ENCODE measurements at places on chromosomes 7 and 10.
A peak's percentile ranks its signal among the peaks of the same experiment; 100 is the strongest.

- DNase-seq: no peak
These were observed 378.2 kb upstream of the ZMIZ1 start for GRCh38 chr10:78690354-78691111.

DNA sequence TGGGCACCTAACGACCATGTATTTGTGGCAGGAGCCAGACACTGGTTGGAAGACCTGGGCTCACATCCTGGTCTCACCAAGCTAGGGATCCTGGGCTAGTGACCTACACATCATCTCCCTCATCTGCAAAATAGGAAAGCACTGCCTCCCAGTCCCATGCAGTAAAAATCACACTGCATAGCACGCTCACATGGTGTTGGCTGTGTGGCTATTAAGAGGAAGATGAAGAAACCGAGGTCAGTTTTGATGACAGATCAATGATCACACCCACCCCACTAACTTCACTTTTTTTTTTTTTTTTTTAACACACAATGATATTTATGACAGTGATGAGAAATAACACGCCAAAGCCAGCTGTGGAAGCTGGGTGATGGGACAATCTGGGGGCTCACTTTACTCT lies 146.5 kb downstream of the RNF216 start:
- no peak for DNase-seq

- no peak for DNase-seq
These were observed 329.4 kb downstream of the KCNMA1 start for GRCh38 chr10:77308084-77308732.

GRCh38 chr7:143013473-143013872 lies 13.5 kb downstream of the OR9A2 start:
- DNase-seq: no peak

- peak; percentile 59 for DNase-seq
These were observed 38.6 kb downstream of the ELFN1 start for GRCh38 chr7:1708596-1709251.

DNA sequence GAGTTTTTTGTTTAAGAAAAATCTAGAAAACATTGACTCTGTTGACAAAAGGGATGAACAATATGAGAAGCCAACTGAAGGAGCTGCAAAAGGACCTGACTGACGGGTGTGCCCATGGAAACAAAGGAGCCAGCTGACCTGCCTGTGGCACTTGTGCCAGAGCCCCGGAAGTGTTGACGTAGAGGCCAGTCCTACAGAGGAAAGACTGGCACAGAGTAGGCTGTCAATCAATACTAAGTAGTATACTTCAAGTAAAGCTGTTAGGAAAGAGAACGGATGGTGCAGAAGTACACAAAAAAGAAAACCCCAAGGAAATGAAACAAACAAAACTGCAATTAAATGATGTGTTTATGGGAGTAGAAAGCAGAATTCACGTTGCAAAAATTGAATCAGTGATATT lies 19.0 kb upstream of the ABI1 start:
- DNase-seq: no peak

Data from left forelimb (tissue), 1 donor.